Stimulated activated CD4-positive, alpha-beta T cell treated with anti-CD3 and anti-CD28 coated beads, Interleukin-15, amount 100 ng/mL, for 48 hours (primary cell): ENCODE measurements at places on chromosomes 1 and 21.

DNA sequence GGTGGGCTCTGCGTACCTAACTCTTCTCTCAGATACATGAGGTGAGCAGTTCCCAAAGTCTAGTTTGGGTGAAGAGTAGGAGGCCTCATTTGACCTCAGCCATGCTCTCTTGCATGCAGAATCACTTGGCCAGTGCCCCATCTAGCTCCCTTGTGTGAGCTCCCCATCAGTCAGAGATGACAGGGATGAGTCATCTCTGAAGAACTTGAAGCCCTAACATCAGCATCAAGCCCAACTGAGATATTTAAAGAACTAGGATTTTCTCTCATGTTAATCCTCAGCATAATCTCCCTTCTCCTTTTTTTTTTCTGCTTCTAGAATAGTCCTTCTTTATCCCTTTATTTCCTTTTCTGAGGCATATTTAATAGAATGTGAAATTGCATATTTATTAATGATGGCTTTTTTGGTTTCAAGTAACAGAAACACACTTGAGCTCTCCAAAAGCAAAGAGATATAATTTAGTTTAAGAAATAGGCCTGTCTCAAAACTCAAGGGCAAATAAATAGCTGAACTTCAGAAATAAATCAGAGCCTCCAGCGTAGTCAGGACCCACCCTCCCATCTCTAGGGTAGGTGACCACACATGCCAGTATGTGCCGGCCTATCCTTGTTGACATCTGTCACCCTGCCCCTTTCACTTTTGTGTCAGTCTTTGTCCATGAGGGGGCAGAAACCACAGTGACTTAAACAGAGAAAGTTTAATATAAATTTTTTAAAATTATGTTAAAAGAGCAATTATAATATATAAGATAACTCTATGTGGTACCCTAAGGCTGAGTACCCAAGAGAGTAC is 112.3 kb downstream of the TSEN15 start:
- no peak for DNase-seq

DNA sequence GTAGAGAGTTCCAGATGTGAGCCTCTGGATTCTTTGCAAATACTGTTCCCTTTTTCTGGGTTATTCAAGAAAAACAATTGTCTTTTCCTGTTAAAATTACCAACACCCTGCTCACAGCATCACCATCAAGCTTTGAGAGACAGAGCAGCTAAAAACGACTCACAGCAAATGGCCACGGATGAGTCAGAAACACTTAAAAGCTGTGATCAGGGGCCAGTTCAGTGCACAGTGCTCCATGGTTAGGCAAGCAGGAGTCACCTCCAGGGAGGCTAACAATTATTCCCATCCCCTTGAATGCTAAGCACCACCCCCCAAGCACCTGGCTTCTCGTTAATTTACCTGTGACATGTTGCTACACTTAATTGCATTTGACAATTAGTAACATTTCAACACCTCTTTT is 128.4 kb upstream of the CAMK1G start:
- no peak for DNase-seq

DNA sequence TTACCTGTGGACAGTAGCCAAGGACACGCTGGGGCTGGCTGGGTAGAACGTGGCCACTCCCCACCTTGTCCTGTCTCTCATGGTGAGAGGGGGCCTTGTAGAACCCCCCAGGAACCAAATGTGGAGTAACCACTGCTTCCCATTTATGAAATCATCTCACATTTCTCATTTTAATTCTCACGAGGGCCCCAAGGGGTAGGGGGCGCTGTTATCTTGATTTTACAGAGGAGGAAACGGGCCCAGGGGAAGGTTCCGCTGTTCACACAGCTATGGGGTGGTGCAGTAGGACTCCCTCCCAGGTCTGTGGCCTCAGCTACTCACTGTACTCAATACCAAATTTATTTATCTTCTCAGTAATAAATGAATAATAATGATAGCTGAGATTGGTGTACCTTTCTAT is 5.5 kb downstream of the SMPDL3B start:
- DNase-seq, result peak; percentile 72

DNA sequence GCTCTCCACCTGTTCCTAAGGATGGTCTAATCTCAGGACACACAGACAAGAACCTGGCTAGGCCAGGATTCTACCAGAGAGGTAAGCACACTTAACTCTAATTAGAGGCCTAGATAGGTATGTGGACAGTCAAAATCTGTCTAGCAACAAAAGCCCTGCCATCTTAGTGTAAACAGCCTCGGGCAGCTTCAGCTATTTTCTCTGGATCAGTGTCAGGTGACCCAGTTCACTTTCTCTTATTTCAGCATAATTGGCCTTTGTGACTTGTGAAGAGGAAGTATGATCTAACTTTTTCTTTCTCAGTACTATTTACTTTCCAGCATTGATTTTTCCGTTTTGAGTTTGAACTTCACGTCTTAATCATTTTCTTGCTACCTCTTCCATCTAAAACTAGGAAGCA is 217.7 kb downstream of the CRB1 start:
- no peak for DNase-seq

GRCh38 chr1:37325509-37326437 is 148.6 kb upstream of the ZC3H12A start:
- no peak for DNase-seq
